Astrocyte (in vitro differentiated cells and primary cell): ENCODE measurements at places on chromosomes 11 and 22. TPM values are rescaled to one million over a fixed set of nuclear protein-coding genes. Genes with fewer than 3 reads are reported as not detected.

- peak; percentile 45 for DNase-seq
Measured at GRCh38 chr22:32411402-32411801, 645 bp downstream of the RTCB start.

Gene POTEH
- total RNA-seq: not detected in 2 replicates

Gene YDJC
- 34.0 and 34.3 TPM in 2 replicates for total RNA-seq

GRCh38 chr11:109984634-109985289 lies 108.4 kb upstream of the ZC3H12C start:
- no peak for DNase-seq

Gene HSPA8
- total RNA-seq: 1,391 and 1,502 TPM in 2 replicates

DNA sequence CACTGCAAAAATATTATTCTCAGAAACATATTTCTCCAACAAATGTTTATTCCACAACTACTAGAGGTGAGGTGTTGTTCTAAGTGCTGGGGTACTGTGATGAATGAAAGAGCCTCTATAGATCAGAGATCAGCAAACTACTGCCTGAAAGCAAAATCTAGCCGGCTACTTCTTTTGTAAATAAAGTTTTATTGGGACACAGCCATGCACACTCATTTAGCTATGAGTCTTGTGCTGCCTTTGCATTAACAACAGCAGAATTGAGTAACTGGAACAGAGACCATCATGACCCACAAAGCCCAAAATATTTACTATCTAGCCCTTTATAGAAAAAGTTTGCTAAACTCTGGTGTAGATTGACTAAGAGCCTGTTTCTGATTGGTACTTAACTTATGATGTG lies 37.1 kb upstream of the CRYBB3 start:
- no peak for DNase-seq

Gene GRIA4
- total RNA-seq: 0.27 and 0.53 TPM in 2 replicates

- DNase-seq: no peak
Measured at GRCh38 chr11:2863276-2863618, 22.3 kb downstream of the CDKN1C start.

Gene TREH
- total RNA-seq: not detected in 2 replicates

- DNase-seq: no peak
Measured at GRCh38 chr11:67387069-67387468, 4.7 kb upstream of the RAD9A start.

DNA sequence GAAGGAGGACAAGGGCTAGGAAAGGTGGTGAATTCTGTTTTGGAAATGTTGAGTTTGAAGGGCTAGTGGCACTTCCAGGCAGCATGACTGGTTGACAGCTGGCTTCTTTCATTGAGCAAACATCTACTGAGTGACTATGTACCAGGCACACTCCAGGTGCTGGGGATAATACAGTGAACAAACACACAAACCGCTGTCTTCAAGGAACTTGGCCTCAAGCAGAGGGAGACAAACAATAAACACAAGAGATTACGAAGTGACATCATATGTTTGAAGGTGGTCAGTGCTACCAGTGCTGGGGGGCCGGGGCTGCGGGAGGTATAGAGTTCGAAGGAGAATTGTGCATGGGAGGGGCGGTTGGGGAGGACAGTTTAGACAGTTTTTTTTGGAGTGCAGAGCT lies 197.0 kb upstream of the SORL1-AS1 start:
- no peak for DNase-seq

GRCh38 chr22:38040953-38041759 lies 16.0 kb upstream of the PICK1 start:
- peak; percentile 28 for DNase-seq

GRCh38 chr11:11422411-11423128 lies 69.5 kb upstream of the CSNK2A3 start:
- no peak for DNase-seq

- no peak for DNase-seq
Measured at GRCh38 chr22:48499456-48500425, 1327.9 kb downstream of the BRD1 start.

GRCh38 chr22:23242473-23243001 lies 62.2 kb downstream of the BCR start:
- peak; percentile 36 for DNase-seq

DNA sequence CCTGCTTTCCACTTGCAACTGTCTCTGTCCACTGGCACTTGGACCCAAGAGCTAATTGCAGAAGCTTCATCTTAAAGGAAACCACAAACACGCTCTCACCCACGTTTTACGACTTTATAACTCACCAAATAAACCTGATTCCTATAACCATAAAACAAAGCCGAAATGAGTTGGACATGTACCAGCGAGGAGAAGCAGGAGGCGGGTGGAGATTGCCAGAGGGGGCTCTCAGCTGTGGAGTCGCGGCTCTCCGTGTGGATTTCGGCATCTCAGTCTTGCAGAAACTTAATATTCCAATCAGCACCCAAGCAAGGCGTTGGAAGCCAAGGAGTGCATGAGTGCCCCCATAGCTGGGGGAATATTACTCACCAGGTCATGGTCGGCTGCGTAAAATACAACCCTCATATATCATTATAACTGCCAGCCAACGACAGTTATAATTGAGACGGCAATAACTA lies 483.6 kb downstream of the MN1 start:
- DNase-seq: peak; percentile 64
